Right hindlimb (tissue), 1 donor: ENCODE measurements at places on chromosomes 6 and 20.
A peak's percentile ranks its signal among the peaks of the same experiment; 100 is the strongest.

GRCh38 chr6:20447157-20447556 lies 45.5 kb downstream of the E2F3 start:
- no peak for DNase-seq

DNA sequence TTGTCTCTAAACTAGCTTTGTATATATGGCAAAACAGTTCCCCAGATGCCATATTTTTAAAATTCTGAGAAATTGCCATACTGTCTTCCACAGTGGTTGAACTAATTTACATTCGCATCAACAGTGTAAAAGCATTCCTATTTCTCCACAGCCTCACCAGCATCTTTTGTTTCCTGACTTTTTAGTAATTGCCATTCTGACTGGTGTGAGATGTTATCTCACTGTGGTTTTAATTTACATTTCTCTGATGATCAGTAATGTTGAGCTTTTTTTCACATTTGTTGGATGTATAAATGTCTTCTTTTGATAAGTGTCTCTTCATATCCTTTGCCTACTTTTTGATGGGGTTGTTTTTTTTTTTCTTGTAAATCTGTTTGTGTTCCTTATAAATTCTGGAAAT lies 1222.7 kb upstream of the CITED2 start:
- DNase-seq: no peak

GRCh38 chr6:100999034-100999597 lies 118.0 kb upstream of the ASCC3 start:
- DNase-seq: no peak

GRCh38 chr6:121680058-121680457 lies 244.6 kb downstream of the GJA1 start:
- no peak for DNase-seq

DNA sequence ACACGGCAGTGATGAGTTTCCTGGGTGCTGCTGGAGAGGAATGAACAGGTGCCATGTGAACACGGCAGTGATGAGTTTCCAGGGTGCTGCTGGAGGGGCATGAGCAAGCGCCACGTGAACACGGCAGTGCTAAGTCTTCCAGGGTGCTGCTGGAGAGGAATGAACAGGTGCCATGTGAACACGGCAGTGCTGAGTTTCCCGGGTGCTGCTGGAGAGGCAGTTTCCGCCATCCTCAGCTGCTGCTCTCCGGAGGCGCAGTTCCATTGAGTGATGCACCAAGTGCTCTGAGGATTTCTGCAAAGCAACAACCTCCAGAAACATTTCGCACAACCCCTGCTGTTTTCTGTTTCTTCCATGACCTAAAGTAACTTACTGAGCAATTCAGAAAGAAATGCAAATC lies 155.4 kb downstream of the SMOC2 start:
- DNase-seq: peak; percentile 9

- no peak for DNase-seq
Observed at GRCh38 chr6:39931607-39932006, 2.7 kb downstream of the MOCS1 start.

DNA sequence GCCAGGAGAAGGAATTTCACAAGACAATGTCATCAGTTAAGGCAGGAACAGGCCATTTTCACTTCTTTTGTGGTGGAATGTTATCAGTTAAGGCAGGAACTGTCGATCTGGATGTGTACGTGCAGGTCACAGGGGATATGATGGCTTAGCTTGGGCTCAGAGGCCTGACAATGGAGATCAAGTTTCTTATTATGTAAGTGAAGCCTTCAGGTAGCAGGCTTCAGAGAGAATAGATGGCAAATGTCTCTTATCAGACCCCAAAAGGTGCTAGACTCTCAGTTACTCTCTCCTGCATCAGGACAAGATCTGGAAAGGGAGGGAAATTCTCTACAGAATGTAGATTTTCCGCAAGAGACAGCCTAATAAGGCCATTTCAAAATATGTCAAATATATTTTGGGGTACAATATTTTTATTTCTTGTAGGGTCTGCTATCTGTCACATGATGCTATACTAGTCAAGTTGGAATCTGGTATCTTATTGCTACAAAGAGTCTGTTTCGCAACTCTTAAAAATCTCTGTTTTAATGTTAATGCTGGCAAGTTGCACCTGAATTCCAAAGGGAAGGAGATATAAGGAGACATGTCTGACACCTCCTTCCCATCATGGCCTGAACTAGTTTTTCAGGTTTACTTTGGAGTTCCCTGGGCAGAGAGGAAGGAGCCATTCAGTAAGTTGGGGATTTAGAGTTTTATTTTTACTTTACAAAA lies 48.8 kb downstream of the TRDN start:
- no peak for DNase-seq

- no peak for DNase-seq
Observed at GRCh38 chr6:5838656-5839396, 167.9 kb downstream of the NRN1 start.

GRCh38 chr6:166417285-166417691 lies 34.5 kb upstream of the MPC1 start:
- no peak for DNase-seq

DNA sequence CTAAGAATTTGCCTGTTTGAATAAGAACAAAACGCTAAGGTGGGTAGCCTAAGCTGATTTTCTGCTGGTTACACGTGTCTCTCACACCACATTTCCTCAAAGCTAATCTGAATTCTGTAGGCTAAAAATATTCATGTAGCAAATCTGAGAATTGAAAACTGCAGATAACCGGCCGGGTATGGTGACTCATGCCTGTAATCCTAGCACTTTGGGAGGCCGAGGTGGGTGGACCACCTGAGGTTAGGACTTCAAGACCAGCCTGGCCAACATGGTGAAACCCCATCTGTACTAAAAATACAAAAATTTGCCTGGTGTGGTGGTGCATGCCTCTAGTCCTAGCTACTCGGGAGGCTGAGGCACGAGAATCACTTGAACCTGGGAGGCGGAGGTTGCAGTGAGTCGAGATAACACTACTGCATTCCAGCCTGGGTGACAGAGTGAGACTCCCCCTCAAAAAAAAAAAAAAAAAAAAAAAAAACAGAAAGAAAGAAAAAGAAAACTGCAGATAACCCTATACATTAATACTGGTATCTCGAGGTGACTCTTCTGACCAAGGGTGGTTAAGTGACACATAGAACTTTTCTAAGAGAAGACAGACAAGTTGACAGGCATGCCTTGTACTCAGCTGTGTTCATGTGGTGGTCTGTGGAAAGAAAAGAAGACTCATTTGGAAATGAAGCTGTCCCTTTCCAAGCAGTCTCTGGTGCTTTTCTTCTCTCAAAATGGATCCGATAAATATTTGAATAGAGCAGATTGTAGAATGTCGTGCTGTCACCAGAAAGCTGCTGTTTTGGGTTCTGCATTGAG lies 24.7 kb upstream of the ASXL1 start:
- no peak for DNase-seq

- DNase-seq: no peak
Observed at GRCh38 chr6:151216804-151217203, 23.0 kb upstream of the AKAP12 start.

GRCh38 chr6:125974214-125974866 lies 12.0 kb upstream of the TRMT11 start:
- no peak for DNase-seq

DNA sequence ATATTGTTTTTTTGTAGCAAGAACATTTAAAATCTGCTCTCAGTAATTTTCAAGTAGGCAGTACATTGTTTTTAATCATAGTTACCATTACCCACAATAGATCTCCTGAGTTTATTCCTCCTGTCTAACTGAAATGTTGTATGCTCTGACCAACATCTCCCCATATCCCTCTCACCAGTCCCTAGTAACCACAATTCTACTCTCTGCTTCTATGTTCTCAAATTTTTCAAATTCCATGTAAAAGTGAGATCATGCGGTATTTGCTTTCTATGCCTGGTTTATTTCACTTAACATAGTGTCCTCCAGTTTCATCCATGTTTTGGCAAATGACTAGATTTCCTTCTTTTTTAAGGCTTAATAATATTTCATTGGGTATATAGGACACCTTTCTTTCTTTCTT lies 300.5 kb downstream of the KCNQ5 start:
- no peak for DNase-seq

DNA sequence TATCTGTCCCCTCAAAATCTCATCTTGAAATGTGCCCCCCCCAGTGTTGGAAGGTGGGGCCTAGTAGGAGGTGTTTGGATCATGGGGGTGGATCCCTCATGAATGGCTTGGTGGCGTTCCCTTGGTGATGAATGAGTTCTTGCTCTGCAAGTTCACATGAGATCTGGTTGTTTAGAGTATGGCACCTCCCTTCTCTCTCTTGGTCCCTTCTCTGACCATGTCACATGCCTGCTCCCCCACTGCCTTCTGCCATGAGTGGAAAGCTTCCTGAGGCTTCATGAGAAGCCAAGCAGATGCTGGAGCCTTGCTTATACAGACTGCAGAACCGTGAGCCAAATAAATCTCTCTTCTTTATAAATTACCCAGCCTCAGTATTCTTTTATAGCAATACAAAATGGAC lies 70.9 kb downstream of the MAN1A1 start:
- no peak for DNase-seq

- DNase-seq: no peak
Observed at GRCh38 chr6:35611240-35611639, 77.5 kb downstream of the FKBP5 start.

DNA sequence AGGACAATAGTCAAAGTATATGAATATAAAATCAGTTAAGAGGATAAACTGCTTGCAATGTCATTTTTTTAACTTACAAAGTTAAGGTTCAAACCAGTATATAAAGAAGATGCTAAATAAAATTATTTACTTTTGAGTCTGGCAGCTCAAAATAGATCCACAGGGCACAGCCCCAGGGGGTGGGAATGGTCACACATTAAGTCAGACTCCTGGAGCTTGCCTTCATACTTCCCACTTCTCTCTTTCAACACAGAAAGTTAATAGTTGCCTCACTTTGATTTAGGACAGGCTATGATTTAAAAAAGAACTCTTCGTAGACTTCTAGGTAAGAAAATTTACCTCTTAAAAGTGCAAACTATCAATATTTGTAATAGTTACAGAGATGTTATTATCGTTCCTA lies 158.3 kb upstream of the RUNX2 start:
- no peak for DNase-seq

GRCh38 chr20:36015806-36016403 lies 47.5 kb downstream of the CNBD2 start:
- DNase-seq: no peak

DNA sequence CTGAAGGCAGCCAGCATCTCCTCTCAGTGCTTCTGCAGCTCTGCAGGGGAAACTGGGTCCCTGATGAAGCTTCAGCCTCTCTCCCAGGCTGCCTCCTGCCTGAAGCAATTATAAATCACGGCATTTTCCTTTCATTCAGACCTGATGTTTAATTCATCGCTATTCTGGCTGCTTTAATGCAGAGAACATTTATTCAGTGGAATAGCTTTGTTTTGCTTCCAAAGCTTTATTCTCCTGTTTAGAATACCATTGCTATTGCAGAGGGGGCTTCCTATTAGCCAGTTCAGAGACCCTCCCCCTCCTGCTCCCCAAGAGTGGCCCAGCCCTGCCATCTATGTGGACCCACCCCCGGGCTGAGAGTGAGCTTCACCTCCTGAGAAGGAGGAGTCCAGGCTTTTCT lies 255.6 kb downstream of the LRFN2 start:
- DNase-seq: no peak

GRCh38 chr6:168133687-168134559 lies 54.9 kb upstream of the FRMD1 start:
- DNase-seq: no peak

DNA sequence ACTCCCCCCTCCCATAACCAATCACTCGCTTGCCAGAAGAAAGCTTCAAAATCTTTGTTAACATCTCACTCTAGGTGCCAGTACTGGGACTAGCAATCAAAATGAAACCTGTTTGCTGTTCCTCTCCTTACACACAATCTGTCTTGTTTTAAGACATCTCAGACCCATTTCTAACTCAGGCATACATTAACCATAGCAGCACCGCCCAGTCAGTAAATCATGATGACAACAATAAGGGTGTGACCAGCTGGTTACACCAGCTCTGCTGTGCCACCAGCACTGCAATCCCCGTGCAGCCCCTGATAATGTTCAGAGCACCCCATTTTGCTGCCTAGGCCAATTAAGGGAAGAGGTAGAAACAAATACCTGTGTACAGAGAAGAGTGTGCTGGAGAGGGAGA lies 185.2 kb upstream of the TAB2 start:
- no peak for DNase-seq

- no peak for DNase-seq
Observed at GRCh38 chr20:24583169-24583792, 113.9 kb downstream of the SYNDIG1 start.

GRCh38 chr20:24350923-24351368 lies 118.5 kb upstream of the SYNDIG1 start:
- no peak for DNase-seq

DNA sequence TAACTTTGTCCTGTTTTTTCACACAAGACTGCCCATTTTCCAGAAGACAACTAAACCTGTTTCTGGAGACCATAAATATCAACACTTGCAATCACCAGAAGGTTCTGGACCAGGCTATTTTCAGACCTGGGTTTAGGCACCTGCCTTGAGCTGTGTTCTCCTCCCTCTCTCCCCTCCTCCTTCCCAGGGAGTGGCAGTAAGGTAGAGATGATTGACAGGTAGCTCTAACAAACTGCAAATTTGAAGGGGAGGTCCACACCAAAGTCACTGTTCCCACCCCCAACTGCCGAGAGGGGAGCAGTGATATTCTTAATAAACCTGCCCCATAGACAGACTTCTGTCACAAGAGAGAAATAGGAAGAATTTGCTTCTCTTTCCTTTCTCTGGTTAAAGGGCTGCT lies 91.2 kb upstream of the BACH2 start:
- no peak for DNase-seq

GRCh38 chr6:28588666-28589065 lies 63.0 kb downstream of the GPX5 start:
- no peak for DNase-seq

- no peak for DNase-seq
Observed at GRCh38 chr6:40960742-40961430, 78.1 kb downstream of the UNC5CL start.

DNA sequence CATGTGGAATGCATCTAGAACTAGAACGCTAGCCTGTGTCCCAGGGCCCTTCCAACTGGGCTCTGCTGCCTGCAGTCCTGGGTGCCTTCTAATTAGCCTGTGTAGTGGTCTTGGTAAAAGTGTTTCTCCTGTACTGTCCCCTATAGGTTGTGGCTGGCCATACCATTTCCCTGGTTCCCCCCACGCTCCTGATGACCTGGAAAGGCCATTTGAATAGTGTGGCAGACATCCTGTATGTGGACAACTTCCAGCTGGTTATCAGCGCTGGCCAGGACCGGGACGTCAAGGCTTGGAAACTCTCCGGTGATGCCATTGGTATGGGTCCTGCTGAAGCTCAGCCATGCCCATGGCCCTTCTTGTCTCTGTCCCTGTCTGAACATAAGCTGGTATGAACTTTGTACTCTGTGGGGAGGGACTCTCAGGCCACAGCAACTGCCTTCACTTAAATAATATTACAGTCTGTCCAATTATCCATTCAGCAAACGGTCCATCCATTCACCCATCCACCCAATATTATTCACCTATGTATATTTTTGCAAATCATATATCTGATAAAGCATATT lies 60.7 kb downstream of the SUN5 start:
- no peak for DNase-seq
